ENCODE measurements at places on chromosomes 7 and 10. TPM values are rescaled to one million over a fixed set of nuclear protein-coding genes. Genes with fewer than 3 reads are reported as not detected.

DNA sequence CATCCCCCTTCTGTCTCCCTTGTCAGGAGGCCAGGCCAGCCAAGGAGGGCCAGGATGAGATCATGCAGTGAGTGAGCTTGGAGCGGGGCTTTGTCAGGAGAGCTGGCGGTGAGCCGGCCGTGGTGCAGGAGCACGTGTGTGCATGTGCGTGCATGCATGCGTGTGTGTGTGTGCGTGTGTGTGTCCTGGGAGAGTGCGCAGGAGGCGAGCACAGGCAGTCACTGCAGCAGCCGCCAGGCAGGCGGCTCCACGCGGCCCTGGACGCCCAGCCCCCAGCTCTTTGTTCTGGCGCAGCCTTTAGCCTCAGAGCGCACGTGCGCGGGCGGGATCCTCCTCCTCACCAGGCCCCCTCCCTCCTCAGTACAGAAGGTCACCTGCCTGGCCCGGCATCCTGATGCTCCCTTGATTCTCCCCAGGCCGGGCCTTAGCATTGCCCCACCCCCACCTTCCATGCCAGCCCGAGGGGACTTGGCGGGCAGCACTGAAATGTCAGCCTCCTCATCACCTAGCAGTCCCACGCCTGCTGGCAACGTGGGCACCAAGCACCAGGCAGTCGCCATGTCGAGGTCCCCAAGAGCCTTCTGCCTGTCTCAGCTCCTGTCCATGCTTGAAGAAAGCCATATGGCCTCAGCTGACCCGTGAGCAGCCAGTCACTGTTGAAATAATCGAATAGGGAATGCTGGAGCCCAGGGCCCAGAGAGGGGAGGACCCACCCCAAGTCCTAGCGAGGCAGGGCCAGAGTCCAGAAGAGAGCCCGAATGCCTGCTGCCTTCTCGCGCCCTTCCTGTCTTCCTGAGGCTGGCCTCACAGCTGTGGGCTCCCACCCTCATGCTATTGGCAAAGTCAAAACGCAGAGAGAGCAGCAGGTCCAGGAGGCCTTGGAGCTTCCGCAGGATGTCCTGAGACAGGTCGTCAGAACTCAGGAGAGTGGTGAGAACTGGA is 125.9 kb upstream of the PPIF start:
- no peak for DNase-seq

DNA sequence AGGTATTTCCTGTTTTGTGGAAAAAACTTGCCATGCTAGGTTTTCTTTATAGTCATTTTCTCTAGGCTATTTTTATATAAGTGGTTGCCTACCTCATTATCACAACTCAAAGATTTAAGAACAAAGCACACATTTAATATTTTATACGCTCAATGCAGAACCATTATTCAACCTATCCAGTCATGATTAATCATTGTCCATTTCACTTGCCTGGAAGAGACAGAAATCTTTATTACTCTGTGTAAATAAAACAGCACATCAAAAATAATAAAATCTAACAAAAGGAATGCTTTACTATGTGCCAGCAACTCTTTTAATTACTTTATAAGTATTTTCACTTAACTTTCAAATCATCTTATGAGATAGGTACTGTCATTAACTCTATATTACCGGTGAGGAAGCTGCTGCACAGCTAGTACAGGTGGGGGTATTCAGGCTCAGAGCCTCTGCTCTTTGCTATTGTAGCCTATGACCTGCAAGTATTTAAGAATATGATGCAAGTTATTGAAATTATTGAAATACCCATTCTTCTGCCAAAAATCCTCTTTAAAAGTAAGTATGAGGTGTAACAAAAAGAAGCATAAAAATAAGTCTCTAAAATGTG is 16.4 kb upstream of the TAS2R16 start:
- no peak for DNase-seq

GRCh38 chr7:155490697-155491628 is 33.0 kb downstream of the EN2 start:
- no peak for DNase-seq

DNA sequence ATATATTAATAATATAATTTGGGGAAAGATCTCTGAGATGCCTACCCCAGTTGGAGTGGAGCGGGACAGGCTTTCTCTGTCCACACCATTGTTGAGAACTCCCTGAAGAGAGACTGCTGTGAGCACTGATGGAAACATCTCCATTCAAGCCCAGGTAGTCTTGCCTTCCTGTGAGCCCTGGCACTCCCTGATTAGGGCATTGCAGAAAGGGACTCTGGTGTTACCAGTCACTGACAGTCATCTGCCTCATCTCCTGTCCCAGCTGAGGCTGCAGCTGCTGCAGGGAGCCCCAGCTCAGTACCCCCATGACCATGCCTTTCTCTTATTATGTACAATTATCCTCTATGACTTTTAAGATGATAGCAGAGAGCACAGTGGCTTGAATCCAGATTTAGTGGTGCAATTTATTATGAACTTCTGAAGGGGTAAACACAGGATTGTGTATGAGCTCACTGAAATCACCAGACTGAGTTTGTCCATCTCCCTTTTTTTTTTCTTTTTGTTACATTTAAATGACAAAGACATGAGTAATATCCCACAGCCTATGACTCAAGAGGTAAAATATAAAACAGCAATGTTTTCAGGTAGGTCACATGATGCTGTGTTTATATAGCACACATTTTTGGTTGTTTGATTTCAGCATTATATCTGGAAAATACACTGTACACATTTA is 236.9 kb downstream of the SLC25A13 start:
- DNase-seq, result no peak

- no peak for DNase-seq
Observed at GRCh38 chr10:48842231-48842630, 97.4 kb downstream of the LRRC18 start.

GRCh38 chr10:34106356-34106885 is 708.7 kb downstream of the PARD3 start:
- no peak for DNase-seq

DNA sequence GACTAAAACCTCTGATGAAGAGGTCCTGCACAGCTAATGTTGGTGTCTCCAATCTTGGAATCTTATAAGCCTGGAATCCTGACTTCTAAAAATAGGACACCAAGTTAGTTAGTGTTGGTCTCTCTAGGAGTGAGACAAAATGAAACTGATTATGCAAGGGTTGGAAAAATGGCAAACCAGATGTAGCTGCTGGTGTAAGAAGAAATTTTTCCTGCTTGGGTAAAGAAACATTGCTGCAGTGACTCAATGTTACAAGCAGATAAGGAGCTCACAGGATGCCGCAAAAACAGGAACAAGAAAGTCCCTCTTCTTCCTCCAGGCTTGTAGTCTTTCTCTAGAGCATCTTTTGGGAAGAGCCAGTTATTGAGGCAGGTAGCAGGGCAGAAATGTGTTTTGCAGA is 449.0 kb downstream of the ETV1 start:
- no peak for DNase-seq

DNA sequence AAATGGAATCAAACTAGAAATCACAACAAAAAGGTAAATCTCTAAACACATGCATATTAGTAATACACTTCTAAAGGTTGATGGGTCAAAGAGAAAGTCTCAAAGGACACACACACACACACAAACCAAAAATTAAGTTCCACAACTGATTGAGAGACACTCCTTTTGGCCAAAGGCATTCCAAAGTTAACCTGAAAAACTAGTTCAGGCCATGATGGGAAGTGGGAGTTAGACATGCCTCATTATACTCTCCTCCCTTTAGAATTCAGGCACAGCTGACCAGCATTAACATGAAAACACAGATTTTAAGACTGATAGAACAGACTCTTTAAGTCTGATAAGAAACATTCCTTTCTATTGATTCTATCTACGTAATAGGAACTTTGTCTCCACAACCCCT is 332.4 kb upstream of the IGFBP3 start:
- DNase-seq, result no peak

DNA sequence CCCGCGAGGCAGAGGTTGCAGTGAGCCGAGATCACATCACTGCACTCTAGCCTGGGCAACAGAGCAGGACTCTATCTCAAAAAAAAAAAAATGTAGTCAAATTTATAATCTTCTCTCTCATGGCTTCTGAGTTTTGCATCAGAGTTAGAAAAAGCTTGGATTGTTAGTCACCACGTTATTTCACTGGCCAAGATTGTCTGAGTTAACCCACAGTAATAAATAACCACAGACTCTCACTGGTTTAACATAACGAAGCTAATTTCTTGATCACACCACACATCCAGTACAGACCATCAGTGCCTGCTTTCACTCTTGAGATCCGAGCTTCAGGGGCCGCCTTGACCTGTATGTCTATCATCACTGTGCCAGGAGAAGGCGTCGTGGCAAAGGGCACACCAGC is 116.8 kb upstream of the JCAD start:
- no peak for DNase-seq

GRCh38 chr7:118041251-118041878 is 142.6 kb upstream of the LSM8 start:
- no peak for DNase-seq

GRCh38 chr7:105940109-105940508 is 23.0 kb upstream of the CDHR3 start:
- no peak for DNase-seq

DNA sequence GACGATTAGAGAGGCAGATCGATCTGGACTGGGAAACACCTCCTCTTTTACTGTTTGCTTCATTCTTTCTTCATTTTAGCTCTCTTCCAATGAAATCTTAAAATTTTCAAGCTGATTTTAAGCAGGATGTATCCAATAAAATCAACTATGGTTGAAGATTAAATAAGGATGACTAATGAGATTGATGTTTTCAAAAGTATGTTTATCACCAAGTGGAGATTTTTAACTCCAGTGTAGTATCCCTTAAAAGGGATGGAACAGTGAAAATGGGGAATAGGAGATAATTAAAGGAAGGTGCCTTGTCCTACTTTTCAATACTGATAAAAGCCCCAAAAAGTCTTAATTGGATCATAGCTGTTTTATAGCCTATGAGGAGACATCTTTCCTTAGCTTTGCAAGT is 11.6 kb upstream of the LIPF start:
- no peak for DNase-seq

Gene CYP3A5
- polyA plus RNA-seq, result 1.5 TPM

Gene ZMIZ2
- 119 TPM for polyA plus RNA-seq

Gene PTPRN2
- polyA plus RNA-seq, result 7.3 TPM

Gene PON1
- 1.4 TPM for polyA plus RNA-seq

Gene PRR15
- 6.9 TPM for polyA plus RNA-seq

Gene TNS3
- polyA plus RNA-seq, result 88.0 TPM

Gene RPS24
- polyA plus RNA-seq, result 3,160 TPM

Gene INMT
- 1.7 TPM for polyA plus RNA-seq

Measured in left renal cortex interstitium (tissue), 4 donors.